ENCODE measurements at places on chromosomes 4 and X. TPM values are rescaled to one million over a fixed set of nuclear protein-coding genes. Genes with fewer than 3 reads are reported as not detected.

PHEX gene
- total RNA-seq = 0.34 TPM

SEC24B gene
- 30.3 TPM for total RNA-seq

TBX22 gene
- not detected for total RNA-seq

CAMK2D gene
- 44.8 TPM for total RNA-seq

CCNG2 gene
- total RNA-seq = 19.1 TPM

ARHGAP24 gene
- not detected for total RNA-seq

ZCCHC13 gene
- not detected for total RNA-seq

RNF4 gene
- 102 TPM for total RNA-seq

NPNT gene
- not detected for total RNA-seq

BRS3 gene
- not detected for total RNA-seq

P2RY4 gene
- total RNA-seq = 0.34 TPM

SGMS2 gene
- total RNA-seq = 0.37 TPM

FGF13 gene
- total RNA-seq = not detected

DCLK2 gene
- 0.15 TPM for total RNA-seq

ANXA10 gene
- total RNA-seq = not detected

PCDH19 gene
- total RNA-seq = not detected

CFP gene
- 26.9 TPM for total RNA-seq

KLHL8 gene
- 11.1 TPM for total RNA-seq

UNC5C gene
- not detected for total RNA-seq

NAP1L2 gene
- total RNA-seq = 2.3 TPM

XAGE1B gene
- total RNA-seq = not detected

SLC4A4 gene
- total RNA-seq = 0.05 TPM

HHIP gene
- total RNA-seq = not detected

ALB gene
- not detected for total RNA-seq

MSANTD1 gene
- 2.1 TPM for total RNA-seq

AVPR2 gene
- total RNA-seq = not detected

MAGEA9B gene
- not detected for total RNA-seq

MAGEC2 gene
- not detected for total RNA-seq

STS gene
- total RNA-seq = 2.0 TPM

GLUD2 gene
- total RNA-seq = 0.12 TPM

RPS6KA3 gene
- total RNA-seq = 82.9 TPM

DGKQ gene
- 18.0 TPM for total RNA-seq
